ENCODE measurements at places on chromosomes 16 and 17.

- DNase-seq: peak; percentile 1
Measured at GRCh38 chr17:56125830-56126819, 27.1 kb upstream of the ANKFN1 start.

GRCh38 chr16:49747654-49748053 lies 108.3 kb downstream of the ZNF423 start:
- no peak for DNase-seq

GRCh38 chr16:51557670-51558069 lies 406.6 kb upstream of the SALL1 start:
- no peak for DNase-seq

DNA sequence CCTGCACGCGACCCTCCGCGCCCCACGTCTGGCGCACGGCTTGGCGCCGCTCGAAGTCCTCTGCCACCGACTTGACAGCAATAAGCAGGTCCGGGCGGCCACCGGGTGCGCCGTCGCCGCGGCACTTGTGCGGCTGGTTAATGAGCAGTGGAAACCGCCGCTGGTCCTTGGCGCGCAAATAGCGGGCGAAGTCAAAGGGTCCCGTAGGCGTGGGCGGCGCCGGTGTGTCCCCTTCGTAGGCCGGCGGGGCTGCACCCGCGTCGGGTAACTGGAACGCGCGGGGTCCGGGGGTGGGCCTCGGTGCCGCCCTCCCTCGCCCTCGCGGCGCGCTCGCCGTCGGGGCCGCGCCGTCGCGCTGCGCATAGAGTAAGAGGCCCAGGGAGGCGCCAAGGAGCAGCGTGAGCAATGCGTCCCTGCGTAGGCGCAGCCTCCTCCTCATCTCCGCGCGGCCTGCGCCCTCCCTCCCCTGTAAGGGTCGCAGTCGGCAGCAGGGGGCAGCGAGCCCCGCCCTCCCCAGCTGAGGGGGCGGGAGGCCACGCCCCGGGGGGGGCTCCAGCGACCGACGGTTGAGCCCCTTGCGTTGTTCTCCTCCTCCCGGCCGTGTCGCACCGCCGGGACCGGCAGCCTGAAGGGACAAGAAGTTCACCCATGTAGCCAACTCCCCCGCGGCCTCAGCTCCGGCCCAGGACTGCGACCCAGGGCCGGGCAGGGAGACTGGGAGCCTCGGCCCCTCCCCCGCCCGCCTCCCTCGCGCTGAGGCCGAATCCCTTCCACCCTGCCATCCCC lies 558 bp downstream of the B3GNT9 start:
- DNase-seq: peak; percentile 31

DNA sequence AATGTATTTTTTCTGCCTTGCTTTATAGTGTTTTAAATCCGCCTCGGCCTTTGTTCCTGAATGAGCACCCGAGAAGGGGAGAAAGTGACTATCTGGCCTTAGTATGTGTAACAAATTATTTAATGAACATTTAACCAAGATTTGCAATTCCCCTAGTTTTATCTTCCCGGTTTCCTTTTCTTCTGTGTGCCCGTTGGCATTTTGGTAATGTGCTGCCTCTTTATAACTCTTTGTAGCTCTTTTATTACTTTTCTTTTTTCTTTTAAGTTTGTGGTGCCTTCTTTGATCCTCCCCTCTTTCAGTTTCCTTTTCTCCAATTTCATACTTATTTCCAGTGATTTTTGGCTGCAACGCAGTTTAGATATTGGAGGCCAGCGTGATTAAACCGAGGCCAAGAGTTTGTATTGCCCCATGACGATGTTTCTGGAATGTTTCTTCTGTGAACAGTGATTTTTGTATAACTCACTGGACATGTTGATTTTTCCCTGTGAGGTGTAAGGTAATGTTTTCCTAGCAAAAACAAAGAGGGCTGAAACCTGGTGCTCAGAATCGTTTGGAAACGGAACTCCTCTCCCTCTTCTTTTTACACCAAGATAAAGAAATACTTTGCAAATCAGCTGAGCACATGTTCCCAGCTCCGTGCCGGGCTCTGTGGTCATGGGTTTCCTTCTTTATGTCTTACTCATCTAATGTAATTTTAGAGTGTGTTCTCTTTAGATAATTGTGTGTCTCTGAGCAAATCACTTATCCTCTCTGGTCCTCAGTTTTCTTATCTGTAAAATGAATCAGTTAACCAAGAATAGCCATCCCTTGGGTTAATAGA lies 344.3 kb downstream of the WWOX start:
- DNase-seq: no peak

GRCh38 chr16:66250686-66251431 lies 115.6 kb upstream of the CDH5 start:
- no peak for DNase-seq

DNA sequence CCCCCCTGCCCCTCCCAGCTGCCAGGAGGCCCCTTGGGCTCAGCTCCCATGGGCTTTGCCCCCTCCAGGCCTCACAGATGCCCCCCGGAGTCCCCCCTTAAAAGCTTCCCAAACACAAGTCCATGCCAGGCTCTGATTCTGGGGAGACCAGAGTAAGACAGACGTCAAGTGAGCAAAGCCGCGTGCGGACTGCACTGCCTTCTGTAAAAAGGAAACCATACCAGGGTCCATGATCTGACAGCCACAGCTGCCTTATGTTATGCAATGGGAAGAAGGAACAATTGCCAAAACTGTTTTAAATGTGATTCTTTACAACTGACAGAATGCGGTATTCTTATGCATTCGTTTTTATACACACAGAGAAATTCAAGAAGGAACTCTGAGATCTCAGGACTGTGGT lies 17.9 kb upstream of the HEXD start:
- DNase-seq: no peak

Data from CD4-positive, alpha-beta T cell treated with Interleukin-1 beta for 1 hour (primary cell).